Stimulated activated CD8-positive, alpha-beta memory T cell treated with anti-CD3 and anti-CD28 coated beads, Interleukin-7, amount 100 ng/mL, for 24 hours (primary cell): ENCODE measurements at places on chromosomes 4 and X.

GRCh38 chr4:40800064-40800463 is 50.3 kb downstream of the NSUN7 start:
- no peak for DNase-seq

DNA sequence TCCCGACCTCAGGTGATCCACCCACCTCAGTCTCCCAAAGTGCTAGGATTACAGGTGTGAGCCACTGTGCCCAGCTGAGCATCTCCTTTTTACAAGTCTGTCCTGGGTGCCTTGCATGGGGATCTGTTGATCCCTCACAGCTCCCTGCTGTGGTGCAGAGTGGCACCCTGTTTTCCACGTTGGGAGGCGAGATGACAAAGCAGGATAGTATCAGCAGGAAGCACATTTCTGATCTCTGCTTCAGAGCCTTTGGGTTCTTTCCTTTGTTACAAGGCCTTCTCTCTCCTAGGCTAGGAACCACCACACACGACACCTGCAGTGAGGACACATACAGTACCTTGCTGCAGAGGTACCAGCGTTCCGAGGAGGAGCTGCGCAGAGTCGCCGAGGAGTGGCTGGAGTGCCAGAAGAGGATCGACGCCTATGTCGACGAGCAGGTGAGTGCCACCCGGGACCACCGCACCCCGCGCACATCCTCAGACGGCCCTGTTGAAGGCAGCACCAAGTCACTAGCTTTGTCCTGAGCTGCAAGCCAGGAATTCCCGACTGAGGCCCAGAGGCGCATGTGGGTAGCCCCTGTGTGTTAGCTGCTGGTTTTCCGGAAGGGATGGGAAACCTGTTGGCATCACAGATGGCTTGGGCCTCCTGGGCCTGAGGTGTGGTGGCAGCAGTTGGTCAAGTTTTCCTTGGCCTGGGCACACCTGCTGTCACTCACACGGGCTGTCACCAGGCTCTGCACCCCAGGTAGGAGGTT is 109.6 kb downstream of the TNIP2 start:
- DNase-seq: no peak

DNA sequence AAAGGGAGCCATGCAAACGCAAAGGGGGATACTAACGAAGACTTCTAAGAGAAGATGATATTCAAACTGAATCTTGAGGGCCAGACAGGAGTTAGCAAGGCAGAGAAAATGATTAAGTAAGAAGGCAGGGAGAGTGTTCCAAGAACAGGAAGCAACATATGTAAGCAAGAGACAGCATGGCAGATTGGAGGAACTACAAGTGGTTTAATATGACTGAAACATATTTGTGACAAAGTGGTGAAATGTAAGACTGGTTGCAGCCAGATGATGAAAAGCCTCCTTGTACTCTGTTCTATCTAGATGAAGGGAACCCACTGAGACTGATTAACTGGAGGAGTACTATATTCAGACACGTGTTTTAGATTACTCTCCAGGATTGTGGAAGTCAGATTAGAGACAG is 116.6 kb upstream of the DIAPH2 start:
- no peak for DNase-seq

DNA sequence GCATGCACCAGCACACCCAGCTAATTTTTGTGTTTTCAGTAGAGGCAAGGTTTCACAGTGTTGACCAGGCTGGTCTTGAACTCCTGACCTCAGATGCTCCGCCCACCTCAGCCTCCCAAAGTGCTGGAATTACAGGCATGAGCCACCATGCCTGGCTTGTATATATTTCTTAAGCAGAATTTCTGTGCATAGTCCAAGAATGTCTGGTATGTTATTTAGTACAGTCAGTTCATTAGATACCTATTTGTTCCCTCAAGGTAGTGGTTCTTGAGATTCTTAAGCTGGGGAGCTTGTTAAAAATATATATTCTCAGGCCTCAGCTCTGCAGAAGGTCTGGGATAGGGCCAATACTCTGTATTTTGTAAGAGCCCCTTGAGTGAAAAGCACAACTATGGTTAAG is 4.6 kb upstream of the SERTM2 start:
- no peak for DNase-seq

- no peak for DNase-seq
Observed at GRCh38 chrX:40538406-40538805, 42.4 kb upstream of the ATP6AP2 start.

DNA sequence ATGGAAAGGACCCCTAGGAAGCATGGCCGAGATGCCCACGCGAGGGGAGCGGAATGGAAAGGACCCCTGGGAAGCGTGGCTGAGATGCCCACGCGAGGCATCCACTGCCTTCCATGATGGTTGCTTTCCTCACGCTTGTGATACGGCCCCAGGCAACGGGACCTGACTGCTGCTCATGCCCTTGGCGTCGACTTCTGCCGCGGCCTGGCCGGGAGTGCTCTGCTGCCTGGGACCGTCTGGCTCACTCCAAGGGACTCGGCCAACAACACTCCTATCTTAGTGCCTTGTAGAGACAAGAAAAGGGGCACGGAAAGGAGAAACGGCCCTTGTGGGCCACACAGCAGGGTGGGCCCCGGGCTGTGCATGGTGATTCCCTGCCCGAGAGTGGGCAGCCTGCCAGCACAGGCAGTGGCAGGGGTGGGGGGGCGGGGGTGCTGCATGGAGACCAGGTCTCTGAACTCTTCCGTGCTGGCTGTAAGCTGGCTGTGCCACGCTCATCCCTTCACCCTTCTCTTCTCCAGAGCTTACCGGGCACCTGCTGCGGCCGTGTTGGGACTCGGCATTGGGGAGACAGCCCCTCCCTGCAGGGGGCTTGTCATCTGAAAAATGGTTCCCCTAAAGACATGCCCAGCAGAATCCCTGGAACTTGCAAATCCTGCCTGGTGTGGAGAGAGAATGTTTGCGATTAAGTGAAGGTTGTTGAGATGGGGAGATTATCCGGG is 38.6 kb upstream of the HMX1 start:
- no peak for DNase-seq

DNA sequence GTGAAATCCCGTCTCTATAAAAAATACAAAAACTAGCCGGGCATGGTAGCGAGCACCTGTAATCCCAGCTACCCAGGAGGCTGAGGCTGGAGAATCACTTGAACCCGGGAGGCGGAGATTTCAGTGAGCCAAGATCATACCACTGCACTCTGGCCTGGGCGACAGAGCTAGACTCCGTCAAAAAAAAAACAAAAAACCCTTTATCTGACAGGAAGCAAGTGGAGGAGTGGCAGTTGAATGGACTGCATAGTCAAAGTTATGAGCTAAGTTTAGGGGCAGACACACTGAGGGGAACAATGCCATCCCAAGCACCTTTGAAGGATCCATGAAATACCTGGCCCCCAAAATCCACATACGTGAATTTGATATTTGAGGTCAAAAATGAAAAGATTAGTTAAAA is 7.5 kb upstream of the HPGDS start:
- DNase-seq: no peak

GRCh38 chr4:95107004-95107403 is 349.2 kb downstream of the BMPR1B start:
- no peak for DNase-seq

GRCh38 chrX:104745152-104745551 is 179.2 kb downstream of the IL1RAPL2 start:
- DNase-seq: no peak

DNA sequence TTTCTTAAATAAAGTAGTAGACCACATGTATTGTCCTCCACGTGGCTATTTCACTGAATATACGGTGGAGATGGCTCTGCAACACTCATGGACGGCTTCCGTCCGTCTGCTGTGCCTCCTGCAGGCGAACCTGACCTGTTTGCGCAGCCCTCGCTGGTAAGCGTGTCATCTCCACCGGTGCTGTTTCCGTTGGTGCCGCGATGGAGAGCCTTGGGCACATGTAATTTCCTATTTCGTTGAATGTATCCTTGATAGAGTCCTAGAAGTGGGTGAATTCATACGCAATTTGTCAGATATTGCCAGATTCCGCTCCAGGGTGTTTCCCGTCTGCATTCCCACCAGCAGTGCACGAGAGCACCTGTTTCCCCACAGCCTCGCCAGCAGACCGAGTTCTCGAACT is 48.5 kb downstream of the HTT-AS start:
- DNase-seq: no peak

DNA sequence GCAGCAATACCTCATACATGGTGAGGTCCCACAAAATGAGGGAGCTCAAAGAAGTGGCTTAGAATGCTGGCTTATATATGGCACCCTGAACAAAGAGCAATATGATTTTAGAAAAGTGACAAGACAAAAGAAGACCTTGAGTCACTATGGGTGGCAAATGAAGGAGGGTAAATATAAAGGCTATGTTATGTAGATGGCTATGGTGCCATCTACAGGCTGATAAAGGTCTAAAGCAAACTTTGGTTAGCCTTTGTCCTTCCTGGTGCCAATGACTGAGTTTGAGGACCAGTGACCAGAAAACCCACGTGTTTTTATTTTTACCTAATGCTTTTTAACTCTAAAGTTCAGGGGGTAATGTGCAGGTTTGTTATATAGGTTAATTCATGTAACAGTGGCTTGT is 151.8 kb downstream of the CCNG2 start:
- DNase-seq: no peak

- no peak for DNase-seq
Observed at GRCh38 chr4:33058998-33059397, 2338.8 kb downstream of the PCDH7 start.

DNA sequence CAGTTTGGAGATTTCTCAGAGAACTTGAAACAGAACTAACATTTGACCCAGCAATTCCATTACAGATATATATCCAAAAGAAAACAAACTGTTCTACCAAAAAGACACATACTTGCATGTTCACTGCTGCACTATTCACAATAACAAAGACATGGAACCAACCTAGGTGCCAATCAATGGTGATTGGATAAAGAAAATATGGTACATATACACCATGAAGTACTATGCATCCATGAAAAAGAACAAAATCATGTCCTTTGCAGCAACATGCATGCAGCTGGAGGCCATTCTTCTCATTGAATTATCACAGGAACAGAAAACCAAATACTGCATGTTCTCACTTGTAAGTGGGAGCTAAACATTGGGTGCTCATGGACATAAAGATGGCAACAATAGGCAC is 47.6 kb upstream of the LNX1 start:
- DNase-seq: no peak

- peak; percentile 80 for DNase-seq
Observed at GRCh38 chr4:82428969-82429727, 1.1 kb downstream of the HNRNPDL start.

GRCh38 chrX:16427668-16428067 is 222.3 kb upstream of the S100G start:
- DNase-seq: no peak

GRCh38 chr4:1396806-1397455 is 9.3 kb downstream of the NKX1-1 start:
- no peak for DNase-seq

DNA sequence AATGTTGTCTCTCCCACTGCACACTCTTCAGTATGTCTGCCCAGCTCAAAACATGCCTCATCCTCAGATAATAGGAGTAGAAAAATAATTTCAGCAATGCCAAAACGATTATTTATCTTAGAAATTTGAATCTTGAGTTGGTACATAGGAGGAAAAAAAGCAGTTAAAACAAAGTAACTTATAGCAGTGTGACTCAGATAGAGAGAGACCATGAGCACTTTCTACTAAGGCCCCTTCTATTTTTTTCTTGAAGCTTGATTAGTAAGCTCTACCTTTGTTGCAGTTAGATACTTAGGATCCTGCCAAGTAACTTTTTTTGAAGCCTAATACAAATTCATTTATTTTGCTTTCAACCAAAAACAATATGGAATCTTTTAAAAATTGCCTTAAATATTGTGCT is 212.3 kb downstream of the MAD2L1 start:
- DNase-seq: no peak
